ENCODE measurements at places on chromosomes 3 and 15.
A peak's percentile ranks its signal among the peaks of the same experiment; 100 is the strongest.

DNA sequence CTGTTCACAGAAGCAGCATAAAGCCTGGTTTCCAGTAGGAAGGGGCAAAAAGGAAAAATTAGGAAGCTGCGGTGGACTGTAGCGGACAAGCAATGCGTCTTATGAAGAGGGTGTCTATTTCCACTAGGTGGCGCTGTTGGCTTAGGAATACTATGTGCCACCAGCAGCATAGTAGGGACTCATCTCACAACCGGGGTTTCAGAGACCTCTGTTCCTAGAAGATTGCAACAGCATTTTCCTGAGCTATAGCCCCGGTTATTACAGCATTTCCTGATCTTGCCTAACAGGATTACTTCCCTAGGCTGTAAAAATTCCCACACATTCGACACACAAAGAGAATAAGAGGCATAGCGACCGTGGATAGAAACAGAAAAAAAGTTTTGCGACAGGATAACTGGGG lies 683.0 kb downstream of the TBL1XR1 start:
- DNase-seq, result no peak

DNA sequence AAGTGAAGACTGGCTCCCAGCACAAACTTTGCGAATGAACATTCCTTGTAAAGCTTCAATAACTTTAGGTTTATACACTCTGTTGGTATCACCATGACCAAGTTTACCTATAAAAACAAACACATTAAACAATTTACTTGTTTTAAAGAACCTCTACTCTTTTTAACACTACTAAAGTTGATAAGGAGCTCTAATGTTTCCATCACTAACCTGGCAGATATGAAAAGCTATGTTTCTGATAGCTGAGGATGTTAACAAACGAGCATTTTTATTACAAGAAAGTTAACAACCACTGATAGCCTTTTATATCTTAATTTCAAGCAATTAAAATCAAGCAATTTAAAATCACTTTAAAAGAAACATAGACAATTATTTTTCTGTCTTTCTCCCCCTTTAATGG lies 80.8 kb downstream of the HERC1 start:
- DNase-seq, result no peak

- DNase-seq, result no peak
Measured at GRCh38 chr15:83700082-83700481, 46.2 kb downstream of the ADAMTSL3 start.

DNA sequence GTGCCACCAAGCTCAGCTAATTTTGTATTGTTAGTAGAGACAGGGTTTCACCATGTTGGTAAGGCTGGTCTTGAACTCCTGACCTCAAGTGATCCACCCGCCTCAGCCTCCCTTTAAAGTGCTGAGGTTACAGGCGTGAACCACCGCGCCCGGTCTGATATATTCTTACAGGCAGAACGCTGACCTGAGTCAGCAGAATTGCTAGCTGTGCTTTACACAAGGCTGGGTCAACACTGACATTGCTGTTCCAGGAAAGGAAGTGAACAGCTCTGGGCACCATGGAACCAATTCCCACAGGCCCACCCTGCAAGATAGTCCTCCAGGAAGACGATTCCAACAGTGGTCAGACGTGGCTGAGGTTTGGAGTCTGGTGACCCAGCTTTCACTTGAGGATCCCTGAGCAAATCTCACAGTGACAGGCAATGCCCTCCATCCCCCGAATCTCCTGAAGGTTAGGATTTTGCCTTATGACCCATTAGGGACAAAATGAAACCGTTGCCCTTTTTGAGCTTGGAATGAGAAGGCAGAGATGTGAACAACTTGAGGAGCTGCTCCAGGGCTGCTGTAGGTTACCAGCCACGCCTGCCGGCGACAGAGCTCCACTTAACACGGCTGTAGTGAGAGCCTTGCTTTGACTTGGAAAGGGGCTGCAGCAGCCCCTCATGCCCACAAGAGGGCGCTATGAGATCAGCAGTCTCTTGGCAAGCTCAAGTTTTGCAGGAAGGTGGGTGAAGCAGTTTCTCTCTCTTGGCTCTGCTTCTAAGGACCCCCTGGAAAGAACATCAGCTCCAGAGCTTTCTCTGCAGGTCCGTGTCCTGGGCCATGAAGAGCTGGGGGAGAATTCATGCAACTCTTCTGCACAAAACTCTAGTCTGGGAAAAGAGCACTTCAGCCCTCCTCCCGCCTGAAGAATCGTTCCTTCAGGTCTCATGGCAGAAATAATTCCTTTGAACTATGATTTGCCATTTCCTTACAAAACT lies 74.1 kb downstream of the SENP2 start:
- DNase-seq, result peak; percentile 44

GRCh38 chr3:15152184-15152583 lies 53.2 kb upstream of the RBSN start:
- DNase-seq, result no peak

GRCh38 chr15:64596701-64597476 lies 136.5 kb downstream of the ZNF609 start:
- no peak for DNase-seq

DNA sequence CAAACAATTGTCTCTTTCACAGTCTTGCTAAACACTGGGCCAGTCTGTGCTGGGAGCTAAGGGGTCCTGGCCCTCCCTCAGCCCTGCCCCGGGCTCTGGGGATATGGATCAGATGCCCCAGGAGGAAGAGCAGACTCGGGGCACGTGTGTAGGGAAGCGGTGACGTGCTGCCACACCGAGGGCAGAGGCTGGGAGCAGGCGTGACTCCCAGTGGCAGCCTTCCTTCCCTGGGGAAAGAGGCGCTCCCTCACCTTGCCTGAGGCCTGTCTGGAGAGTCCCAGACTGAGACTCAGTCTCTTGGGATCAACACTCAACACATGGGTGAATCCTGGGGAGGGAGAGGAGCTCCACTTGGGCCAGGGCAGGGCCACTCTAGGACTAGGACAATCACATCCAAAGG lies 54.1 kb upstream of the GRIP2 start:
- DNase-seq, result no peak

DNA sequence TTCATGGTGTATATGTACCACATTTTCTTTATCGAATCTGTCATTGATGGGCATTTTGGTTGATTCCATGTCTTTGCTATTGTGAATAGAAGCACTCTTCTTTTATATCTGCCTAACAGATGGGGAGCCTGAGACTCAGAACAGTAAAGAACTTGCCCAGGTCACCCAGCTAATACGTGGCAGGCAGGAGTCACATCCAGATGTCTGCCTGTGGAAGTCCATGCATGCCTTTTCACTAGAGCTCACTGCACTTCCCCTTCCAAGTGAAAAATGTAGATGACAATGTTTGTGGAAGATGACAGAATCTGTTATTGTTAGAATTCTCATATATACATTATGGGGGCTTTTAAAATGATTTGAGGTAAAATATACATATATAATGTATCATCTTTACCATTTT lies 165.0 kb downstream of the PDZRN3 start:
- no peak for DNase-seq

DNA sequence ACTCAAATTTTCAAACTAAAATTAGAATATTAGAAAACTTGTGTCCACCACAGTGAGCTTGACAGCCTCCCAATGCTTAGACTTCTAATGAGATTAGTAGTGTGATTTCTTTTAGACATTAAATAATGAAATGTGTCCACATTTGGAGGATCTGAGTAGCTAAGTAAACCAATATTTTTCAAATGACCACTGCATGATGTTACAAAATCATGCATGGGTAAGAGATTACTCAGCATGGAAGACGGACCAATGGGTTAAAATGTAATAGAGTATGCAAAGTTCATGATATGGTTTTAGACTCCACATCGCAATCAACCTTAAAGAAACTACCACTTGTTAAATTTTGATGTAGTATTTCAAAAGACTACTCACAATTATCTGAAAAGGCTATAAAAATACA lies 130.6 kb downstream of the IMPG2 start:
- DNase-seq, result no peak

All from forelimb muscle (tissue), 1 donor.